ENCODE measurements at places on chromosomes 13 and 19. TPM values are rescaled to one million over a fixed set of nuclear protein-coding genes. Genes with fewer than 3 reads are reported as not detected.

- no peaks in the 10 kb centered on the region for H3K27me3 ChIP-seq
- H3K4me1 ChIP-seq, result peaks cover 18% of the 10 kb centered on the region
- no peak for DNase-seq
These were observed 71.4 kb upstream of the CLDN10 start for GRCh38 chr13:95480791-95481780.

GRCh38 chr13:99000137-99000536 is 22.3 kb upstream of the DOCK9 start:
- peaks cover 11% of the 10 kb centered on the region for H3K36me3 ChIP-seq
- no peaks in the 10 kb centered on the region for H3K27me3 ChIP-seq
- DNase-seq, result peak; percentile 9
- peaks cover 72% of the 10 kb centered on the region for H3K4me1 ChIP-seq

GRCh38 chr13:110907951-110908898 is 6.6 kb downstream of the ANKRD10 start:
- H3K36me3 ChIP-seq, result peaks cover 67% of the 10 kb centered on the region
- H3K27me3 ChIP-seq, result no peaks in the 10 kb centered on the region
- H3K27ac ChIP-seq, result no peak overlapping the region

Gene DBP
- 17.3 TPM for total RNA-seq

Gene FCER2
- total RNA-seq, result 0.29 TPM

Data from activated CD8-positive, alpha-beta T cell treated with anti-CD3 and anti-CD28 coated beads, Interleukin-2, amount 10 ng/mL, durations not matched to agents 7 days and 5 days (primary cell).